Spinal cord (tissue), 10 donors: ENCODE measurements at places on chromosomes 7 and 10. TPM values are rescaled to one million over a fixed set of nuclear protein-coding genes. Genes with fewer than 3 reads are reported as not detected.
A peak's percentile ranks its signal among the peaks of the same experiment; 100 is the strongest.

GRCh38 chr10:93816123-93816747, 58.5 kb downstream of the LGI1 start:
- H3K4me1 ChIP-seq = peaks cover 8% of the 10 kb centered on the region
- H3K36me3 ChIP-seq = no peaks in the 10 kb centered on the region
- peak; percentile 63 for DNase-seq
- H3K27ac ChIP-seq = peak overlapping the region; percentile 84
- H3K4me3 ChIP-seq = peak overlapping the region; percentile 4

DNA sequence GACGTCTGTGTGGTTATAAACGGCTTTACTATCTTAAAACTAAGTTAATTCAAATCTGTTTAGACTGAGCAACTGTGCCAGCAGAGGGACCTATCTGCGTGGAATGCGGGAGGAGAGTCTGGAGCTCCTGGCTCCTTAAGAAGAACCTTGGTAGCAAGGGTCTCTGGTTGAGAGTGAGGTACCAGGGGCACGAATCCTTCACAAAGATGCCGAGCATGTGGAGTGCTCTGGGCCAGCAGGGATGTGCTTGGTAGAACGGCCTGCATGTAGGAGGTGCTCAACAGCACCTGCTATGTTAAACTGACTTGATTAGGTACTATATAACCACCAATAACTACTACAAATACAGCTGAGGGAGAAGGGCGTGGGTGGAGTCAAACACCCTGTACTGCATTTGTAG, 102.6 kb downstream of the VIPR2 start:
- no peak overlapping the region for H3K4me3 ChIP-seq
- peaks cover 14% of the 10 kb centered on the region for H3K4me1 ChIP-seq
- H3K27ac ChIP-seq = no peak overlapping the region
- peaks cover 13% of the 10 kb centered on the region for H3K36me3 ChIP-seq

- no peak for DNase-seq
- H3K27me3 ChIP-seq = no peaks in the 10 kb centered on the region
- H3K36me3 ChIP-seq = peaks cover 31% of the 10 kb centered on the region
- H3K4me3 ChIP-seq = no peak overlapping the region
- H3K4me1 ChIP-seq = peaks cover 29% of the 10 kb centered on the region
Observed at GRCh38 chr7:50662041-50662694, 97.0 kb upstream of the DDC start.

- no peaks in the 10 kb centered on the region for H3K27me3 ChIP-seq
- H3K4me3 ChIP-seq = no peak overlapping the region
- no peaks in the 10 kb centered on the region for H3K4me1 ChIP-seq
- H3K27ac ChIP-seq = no peak overlapping the region
- no peak for DNase-seq
Observed at GRCh38 chr7:133682364-133683181, 429.7 kb downstream of the EXOC4 start.

GRCh38 chr7:84040355-84040754, 154.2 kb downstream of the SEMA3A start:
- H3K4me1 ChIP-seq = no peaks in the 10 kb centered on the region
- peak; percentile 51 for DNase-seq
- H3K27ac ChIP-seq = no peak overlapping the region
- H3K27me3 ChIP-seq = no peaks in the 10 kb centered on the region
- no peaks in the 10 kb centered on the region for H3K36me3 ChIP-seq

- peak overlapping the region; percentile 82 for H3K27ac ChIP-seq
- peaks cover 6% of the 10 kb centered on the region for H3K4me1 ChIP-seq
- H3K27me3 ChIP-seq = no peaks in the 10 kb centered on the region
- H3K36me3 ChIP-seq = no peaks in the 10 kb centered on the region
- no peak for DNase-seq
Observed at GRCh38 chr7:158828133-158829020, 932 bp downstream of the ESYT2 start.

DNA sequence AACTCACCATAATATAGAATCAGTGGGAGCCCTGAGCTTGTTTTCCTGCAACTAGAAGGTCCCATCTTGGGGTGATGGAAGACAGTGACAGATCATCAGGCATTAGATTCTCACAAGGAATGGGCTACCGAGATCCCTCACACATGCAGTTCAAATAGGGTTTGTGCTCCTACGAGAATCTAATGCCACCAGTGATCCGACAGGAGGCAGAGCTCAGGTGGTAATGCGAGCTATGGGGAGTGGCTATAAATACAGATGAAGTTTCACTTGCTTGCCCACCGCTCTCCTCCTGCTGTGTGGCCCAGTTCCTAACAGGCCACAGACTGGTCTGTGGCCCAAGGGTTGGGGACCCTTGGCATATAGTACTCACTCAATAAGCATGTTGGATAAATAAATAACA, 93.4 kb downstream of the POU6F2 start:
- H3K36me3 ChIP-seq = no peaks in the 10 kb centered on the region
- peaks cover 3% of the 10 kb centered on the region for H3K4me1 ChIP-seq
- no peak overlapping the region for H3K27ac ChIP-seq
- H3K27me3 ChIP-seq = no peaks in the 10 kb centered on the region
- no peak overlapping the region for H3K4me3 ChIP-seq
- DNase-seq = no peak

DNA sequence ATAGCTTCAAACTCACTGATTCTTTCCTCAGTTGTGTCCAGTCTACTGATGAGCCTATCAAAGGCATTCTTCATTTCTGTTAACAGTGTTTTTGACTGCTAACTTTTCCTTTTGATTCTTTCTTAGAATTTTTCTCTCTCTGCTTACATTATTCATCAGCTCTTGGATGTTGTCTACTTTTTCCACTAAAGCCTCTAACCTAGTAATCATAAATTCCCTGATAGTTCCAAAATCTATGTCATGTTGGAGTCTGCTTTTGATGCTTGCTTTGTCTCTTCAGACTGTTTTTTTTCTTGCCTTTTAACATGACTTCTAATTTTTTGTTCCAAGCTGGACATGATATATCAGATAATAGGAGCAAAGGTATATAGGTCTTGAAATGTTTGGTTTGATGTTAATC, 78.0 kb downstream of the ADAM22 start:
- no peaks in the 10 kb centered on the region for H3K27me3 ChIP-seq
- no peak for DNase-seq
- H3K27ac ChIP-seq = no peak overlapping the region
- no peaks in the 10 kb centered on the region for H3K36me3 ChIP-seq
- H3K4me3 ChIP-seq = no peak overlapping the region

- no peak overlapping the region for H3K4me3 ChIP-seq
- no peaks in the 10 kb centered on the region for H3K36me3 ChIP-seq
- no peak overlapping the region for H3K27ac ChIP-seq
- no peaks in the 10 kb centered on the region for H3K4me1 ChIP-seq
- DNase-seq = peak; percentile 66
Observed at GRCh38 chr7:64463636-64464375, 99.1 kb downstream of the ZNF680 start.

- no peaks in the 10 kb centered on the region for H3K27me3 ChIP-seq
- no peak overlapping the region for H3K27ac ChIP-seq
- H3K4me3 ChIP-seq = no peak overlapping the region
- peaks cover 22% of the 10 kb centered on the region for H3K4me1 ChIP-seq
- DNase-seq = no peak
Observed at GRCh38 chr10:71433768-71434744, 37.3 kb downstream of the CDH23 start.

DNA sequence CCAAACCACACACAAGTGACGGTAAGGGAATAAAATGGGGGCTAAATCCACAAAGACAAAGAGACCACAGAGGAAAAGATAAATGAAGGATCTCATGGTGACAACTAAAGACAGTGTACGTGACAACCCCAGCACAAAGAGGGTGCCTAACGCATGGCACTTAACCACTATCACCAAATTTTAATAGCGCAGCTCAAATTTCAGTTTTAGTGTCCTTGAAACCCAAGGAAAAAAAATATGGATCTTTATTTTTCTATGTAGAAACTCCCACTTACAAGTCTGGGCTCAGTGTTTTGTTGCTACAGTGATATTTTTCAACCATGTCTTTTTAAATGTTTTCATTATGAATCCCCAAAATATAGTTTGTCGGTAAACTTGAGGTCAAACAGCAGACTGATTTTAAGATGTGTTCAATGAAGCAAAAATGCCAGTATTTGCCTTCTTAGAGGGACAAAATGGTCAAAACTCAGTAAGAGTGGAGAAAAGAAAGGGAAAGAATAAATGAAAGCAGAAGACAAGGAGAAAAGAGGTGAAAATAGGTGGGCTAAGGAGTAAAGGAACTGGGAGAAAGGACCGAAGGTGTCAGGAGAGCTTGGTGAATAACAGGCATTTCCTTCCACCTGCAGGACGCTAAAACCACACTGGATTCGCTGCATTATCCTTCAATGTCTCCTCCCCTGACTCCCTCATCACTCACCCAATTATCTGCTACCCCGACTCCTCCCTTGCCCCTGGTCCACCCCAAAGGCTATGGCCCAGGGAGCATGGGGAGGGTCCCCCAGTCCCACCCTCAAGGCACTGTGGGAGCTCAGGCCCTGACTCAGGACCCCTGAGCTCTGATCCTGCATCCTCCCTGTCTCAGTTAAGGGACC, 3.5 kb downstream of the ASB13 start:
- H3K36me3 ChIP-seq = peaks cover 6% of the 10 kb centered on the region
- DNase-seq = no peak
- H3K27me3 ChIP-seq = no peaks in the 10 kb centered on the region
- H3K27ac ChIP-seq = no peak overlapping the region

The SPDYE16 gene
- 0.28 TPM for total RNA-seq

The CLCN1 gene
- 0.28 TPM for total RNA-seq

The ARMH3 gene
- 14.0 TPM for total RNA-seq

The PRLHR gene
- total RNA-seq = 0.69 TPM

The ZNF736 gene
- 19.1 TPM for total RNA-seq
